Putamen (tissue), 1 donor: ENCODE measurements at places on chromosomes 1 and 21.

GRCh38 chr1:95407131-95407885 is 173.3 kb downstream of the RWDD3 start:
- DNase-seq, result peak; percentile 28

GRCh38 chr1:25063591-25064416 is 133.7 kb upstream of the RUNX3 start:
- DNase-seq, result no peak

GRCh38 chr21:35321322-35322200 is 272.5 kb upstream of the RUNX1 start:
- DNase-seq, result no peak

DNA sequence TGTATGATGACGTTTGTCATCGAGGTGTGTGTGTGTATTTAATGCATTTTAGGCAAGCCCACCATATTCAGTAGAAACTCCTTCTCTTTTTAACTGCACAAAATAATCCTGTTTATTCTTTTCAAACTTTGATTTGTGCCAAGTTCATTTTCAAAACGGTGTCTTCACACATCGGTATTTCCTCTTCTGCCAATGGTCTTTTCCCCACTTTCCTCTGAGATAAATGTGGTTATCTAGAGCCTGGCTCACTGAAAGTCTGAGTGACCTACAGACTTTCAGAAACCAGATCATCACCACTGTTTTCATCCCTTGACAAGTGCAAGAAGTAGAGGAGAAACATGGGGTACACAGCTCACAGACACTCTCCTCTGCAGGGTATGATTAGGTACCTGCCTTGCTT is 69.4 kb downstream of the GPATCH2 start:
- no peak for DNase-seq

DNA sequence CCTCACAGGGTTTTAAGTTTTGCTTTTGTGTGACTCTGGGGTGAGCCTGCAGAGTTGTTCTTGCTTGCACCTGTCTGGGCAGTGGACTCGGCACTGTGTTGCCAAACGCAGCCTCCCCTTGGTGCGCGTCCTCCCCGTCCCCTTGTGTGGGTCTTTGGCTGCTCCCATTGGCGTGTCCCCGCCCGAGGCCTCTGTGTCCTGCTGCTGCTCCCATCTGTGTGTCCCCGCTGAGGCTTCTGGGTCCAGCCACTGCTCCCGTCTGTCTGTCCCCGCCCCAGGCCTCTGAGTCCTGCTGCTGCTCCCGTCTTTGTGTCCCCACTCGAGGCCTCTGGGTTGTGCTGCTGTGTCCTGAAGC is 62.8 kb downstream of the PCNT start:
- DNase-seq, result no peak

GRCh38 chr21:46054451-46054881 is 43.4 kb upstream of the COL6A2 start:
- no peak for DNase-seq

DNA sequence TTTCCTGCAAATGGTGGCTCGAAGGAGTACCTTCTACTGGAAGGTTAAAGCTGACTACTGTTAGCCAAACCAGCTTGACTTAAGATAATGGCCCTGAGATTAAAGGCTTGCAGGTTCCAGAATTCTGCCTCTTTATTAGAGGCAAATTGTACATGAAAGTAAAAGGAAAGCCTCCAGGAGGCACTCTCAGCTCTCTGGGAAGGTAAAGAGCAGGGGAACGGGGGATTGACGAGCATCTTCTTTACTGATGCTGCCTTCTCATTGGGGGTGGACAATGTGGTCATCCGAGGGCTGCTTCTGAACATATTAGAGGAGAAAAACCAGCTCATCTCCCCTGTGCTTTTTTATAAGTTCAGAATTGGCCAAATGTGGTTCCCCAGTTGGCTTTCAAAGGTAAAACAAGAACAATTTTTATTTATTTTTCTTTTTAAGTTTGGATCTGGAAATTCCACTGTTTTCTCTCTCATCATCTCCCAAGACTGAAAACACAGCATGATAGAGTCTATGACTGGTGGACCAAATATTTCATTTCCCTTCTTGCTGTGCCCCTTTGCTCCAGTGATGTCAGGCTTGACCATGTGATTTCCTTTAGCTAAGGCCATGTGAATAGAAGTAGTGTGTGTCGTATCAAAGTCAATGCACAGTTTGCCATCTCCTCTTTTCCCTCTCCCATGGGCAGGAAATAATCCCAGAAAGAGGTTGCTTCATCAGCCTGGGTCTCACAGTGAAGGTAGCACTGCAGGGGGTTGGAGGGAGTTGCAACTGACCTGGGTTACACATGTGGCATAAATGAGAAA is 292.7 kb downstream of the PRDM2 start:
- no peak for DNase-seq

GRCh38 chr1:9101510-9102146 is 27.3 kb downstream of the GPR157 start:
- no peak for DNase-seq

GRCh38 chr1:231958448-231958847 is 331.9 kb downstream of the DISC1 start:
- no peak for DNase-seq

GRCh38 chr1:183881387-183882131 is 76.6 kb downstream of the RGL1 start:
- DNase-seq, result peak; percentile 76

GRCh38 chr1:85137660-85138059 is 63.2 kb downstream of the SYDE2 start:
- peak; percentile 9 for DNase-seq

- no peak for DNase-seq
These were observed 8.7 kb downstream of the RGS18 start for GRCh38 chr1:192167011-192167410.

DNA sequence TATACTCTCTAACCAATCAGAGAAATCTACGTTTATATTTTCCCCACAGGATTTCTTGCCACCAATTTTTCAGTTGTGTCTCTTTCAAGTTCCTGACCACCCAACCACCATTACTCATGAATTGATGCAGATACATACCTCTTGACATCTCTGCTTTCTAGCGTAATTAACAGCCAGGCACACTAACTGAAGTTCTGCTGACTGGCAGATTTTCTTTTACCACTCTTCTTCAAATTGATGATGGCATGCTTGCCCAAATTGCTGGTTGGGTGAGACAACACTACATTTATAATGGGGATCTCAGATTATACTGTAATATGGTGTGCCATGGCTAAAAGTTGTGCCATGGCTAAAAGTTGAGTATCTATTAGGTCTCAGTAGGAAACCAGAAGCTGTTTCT is 566.7 kb downstream of the ADGRL2 start:
- DNase-seq, result no peak

- no peak for DNase-seq
These were observed 332.4 kb downstream of the KCNH1 start for GRCh38 chr1:210801501-210801900.

GRCh38 chr1:40232444-40232843 is 15.3 kb upstream of the TMCO2 start:
- DNase-seq, result no peak

- no peak for DNase-seq
These were observed 63.2 kb upstream of the GNG4 start for GRCh38 chr1:235712812-235713211.

DNA sequence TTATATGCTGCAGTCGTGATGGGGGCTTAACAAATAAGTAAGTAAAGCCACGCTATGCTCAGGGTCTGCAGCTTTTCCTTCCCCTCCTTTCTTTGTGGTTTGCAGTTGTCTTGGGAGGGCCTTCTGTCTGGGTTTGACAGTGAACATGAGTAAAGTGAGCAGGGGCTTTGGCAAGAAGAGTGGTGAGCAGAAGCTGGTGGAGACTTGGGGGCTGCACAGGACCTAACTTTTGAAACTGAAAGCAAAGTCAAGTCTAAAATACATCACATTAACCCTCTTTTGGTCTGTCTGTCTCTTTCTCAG is 368.6 kb upstream of the VAMP3 start:
- no peak for DNase-seq

GRCh38 chr1:19712928-19713327 is 48.3 kb downstream of the HTR6 start:
- DNase-seq, result no peak

DNA sequence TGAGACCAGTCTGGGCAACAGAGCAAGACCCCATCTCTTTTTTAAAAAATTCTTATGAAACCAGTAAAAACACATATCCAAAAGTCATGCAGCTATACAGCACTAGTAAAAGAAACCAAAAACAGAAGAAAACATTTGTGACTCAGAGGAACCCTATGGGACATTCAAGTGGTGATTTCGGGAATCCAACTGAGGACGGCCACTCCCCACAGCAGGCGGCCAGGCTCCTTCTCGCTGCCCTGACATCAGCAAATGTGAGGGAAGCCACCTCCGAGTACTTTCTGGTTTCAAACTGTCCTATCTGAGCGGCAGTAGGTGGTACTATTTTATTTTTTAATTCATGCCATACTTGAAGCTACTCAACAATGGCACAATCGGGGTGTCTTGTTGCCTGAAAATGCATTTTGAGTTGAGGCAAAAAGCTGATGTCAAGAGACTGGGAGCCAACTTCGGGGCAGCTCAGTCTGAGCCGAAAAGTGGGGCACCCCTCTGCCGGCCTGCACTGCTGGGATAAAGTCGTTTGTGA is 3.3 kb downstream of the SUMO3 start:
- no peak for DNase-seq

GRCh38 chr21:42172596-42173483 is 46.1 kb upstream of the ABCG1 start:
- no peak for DNase-seq

GRCh38 chr21:32733356-32733755 is 5.5 kb upstream of the SYNJ1 start:
- no peak for DNase-seq

DNA sequence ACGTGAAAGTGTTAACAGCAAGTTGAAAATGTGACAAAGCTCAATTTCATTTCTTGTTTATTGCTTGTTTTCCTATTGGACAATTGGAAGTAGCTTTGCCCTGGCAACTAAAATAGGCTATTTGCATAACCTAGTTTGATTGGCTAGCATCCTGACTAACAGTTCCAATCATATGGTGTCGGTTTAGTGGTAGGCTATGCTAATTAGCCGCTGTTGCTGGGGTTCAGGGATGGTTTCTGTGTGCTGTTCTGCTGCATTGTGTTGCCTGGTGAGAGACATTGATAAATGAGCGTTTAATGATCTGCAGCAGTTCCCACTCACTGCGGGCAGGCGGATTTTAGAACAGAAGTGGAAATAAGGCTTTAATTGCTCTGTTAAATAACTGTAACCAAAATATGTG is 68.5 kb downstream of the DYRK1A start:
- DNase-seq, result peak; percentile 91

GRCh38 chr1:99681583-99681982 is 35.7 kb downstream of the PALMD start:
- DNase-seq, result no peak

DNA sequence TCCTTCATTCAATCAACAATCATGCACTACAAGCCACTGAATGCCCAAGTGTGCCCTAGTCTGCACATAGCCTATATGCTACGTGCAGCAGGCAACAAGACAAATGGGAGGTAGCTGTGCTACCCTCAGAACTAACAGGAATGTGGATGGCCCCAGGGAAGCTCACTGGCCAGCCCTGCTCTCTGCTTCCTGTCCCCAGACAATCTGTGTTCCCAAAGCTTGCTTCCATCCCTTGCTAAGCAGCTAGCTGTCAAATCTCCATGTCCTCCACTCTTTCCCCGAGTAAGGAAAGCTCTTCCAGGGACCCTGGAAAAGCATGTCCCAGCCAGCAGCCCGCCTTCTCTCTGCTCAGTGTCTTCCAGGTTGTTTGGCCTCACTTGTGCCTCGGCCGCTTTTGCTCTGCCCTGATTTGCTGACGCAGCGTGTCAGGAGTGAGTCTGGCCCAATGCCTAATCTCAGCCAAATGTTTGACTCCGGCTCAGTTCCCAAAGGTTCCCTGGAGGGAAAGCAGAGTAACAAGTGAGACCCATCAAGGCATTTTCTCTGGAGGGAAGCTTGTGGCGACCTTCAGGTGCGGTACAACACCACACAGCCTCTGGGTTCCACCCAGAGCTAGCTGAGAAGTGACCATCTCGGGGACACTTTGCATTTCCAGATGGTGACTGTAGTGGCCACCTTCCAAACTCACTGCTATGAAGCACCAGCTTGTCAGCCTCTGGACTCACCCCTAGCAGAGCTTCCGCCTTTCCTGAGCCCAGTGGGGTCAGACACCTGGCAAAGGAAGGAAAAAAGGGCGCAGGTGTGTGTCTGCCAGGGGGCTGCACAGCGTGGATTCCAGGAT is 243.4 kb downstream of the RHOU start:
- DNase-seq, result no peak

GRCh38 chr1:221089273-221089672 is 210.0 kb downstream of the HLX start:
- DNase-seq, result no peak

DNA sequence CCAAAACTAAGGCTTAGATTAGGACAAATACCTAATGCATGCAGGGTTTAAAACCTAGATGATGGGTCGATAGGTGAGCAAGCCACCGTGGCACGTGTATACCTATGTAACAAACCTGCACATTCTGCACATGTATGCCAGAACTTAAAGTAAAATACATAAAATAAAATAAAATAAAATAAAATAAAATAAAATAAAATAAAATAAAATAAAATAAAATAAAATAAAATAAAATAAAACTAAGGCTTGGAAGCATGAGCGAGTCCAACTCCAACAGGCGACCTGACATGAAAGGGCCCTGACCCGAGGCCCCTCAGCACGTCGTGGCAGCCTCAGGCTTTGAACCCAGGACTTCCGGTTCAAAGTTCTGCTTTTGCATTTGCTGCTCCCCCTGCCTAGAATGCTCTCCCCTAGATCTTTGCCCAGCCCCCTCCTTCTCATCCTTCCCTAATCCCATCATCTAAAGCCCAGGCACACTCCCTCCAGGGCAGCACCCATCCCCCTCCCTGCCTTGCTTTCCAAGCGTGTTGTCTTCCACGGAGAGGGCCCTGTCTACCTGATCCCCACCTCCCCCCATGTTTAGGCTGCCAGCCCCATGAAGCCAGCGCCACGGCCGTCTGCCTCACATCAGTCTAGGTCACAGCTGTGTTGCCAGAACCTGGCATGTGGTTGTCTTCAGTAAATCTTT is 64.3 kb downstream of the TAS1R2 start:
- no peak for DNase-seq

- DNase-seq, result no peak
These were observed 52.3 kb upstream of the POU2F1 start for GRCh38 chr1:167168424-167168823.

DNA sequence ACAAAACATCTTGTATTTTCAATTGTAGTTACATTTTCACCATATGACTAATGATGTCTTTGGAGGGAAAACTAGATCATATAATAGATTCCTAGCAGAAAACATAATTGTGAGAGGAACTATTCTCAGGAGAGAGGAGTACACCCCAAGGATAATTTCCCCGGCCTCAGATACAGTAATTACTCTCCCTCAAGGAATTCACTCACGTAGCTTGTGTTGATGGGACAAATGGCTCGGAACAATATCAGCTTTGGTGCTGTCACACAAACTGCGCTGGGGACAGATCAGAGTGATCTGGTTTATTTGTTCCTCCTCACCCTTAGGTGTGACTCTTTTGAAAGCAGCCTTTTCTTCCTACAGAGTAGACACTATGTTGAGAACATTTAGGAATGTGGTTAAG is 11.2 kb downstream of the ABCG1 start:
- no peak for DNase-seq

DNA sequence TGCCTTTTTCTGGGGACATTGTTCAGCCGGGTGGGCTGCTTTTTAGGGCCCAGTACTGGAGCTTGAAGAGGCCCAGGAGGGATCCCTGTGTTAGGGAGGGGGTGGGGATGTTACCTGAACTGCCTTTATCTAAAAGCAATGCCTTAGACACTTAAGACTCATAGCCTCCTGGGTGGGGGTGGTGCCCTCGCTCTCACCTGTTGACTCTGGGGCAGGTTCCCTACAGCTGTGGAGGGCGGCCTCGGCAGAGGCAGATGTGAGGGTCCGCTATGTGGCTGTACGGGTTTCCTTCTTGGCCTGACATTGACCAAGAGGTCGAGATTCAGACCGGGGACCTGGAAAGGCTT is 716 bp downstream of the INAVA start:
- no peak for DNase-seq

- DNase-seq, result no peak
These were observed 121.0 kb downstream of the ATP5PO start for GRCh38 chr21:33794596-33794995.
